ENCODE measurements at places on chromosomes 1 and 21.

- peak; percentile 61 for DNase-seq
Observed at GRCh38 chr1:110780600-110781484, 92.1 kb upstream of the CD53 start.

GRCh38 chr1:89779151-89779940, 41.5 kb upstream of the LRRC8D start:
- DNase-seq = no peak

GRCh38 chr1:156471496-156472490, 28.8 kb downstream of the MEF2D start:
- peak; percentile 93 for DNase-seq

- no peak for DNase-seq
Observed at GRCh38 chr1:78577257-78578100, 42.8 kb upstream of the IFI44L start.

GRCh38 chr1:199858856-199859255, 168.7 kb upstream of the NR5A2 start:
- no peak for DNase-seq

DNA sequence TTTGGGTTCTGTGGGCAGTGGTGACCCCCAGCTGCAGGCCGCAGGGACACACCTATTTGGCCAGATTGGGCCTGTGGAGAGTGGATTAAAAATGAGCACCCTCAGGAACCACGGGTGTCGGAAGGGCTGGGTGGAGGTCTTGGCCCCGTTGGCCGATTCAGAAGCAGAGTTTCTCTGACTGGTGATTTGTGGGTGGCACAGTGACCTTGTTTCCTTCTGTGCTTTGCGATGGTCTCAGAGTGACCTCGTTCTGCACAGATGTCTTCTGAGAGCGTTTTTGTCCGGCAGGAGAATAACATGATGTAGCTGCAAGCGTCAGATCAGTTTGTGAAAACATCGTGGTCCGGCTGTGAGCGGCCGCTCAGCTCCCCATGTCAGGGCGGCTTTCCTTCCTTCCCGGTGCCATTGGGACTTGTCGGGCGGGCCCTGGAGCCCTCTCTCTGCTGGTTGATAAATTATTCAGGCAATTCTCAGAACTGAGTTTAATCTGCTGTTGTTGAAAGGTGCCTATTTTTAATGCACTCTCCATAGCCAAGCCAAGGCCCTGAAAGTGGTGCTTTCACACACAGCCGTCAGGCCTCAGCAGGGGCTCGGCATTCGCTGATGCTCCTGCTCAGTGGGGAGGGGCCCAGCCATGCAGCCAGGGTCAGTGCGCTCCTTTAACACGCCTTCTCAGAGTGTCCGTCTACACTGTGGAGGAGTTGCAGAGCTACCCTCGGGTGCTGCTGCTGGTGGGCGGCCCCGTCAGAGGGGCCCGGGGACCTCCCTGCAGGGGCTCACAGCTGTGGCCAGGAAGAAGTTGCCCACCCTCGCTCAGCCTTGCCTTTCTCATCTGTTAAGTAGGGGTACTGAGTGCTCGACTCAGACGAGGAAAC, 26.8 kb downstream of the TRPM2 start:
- DNase-seq = no peak

DNA sequence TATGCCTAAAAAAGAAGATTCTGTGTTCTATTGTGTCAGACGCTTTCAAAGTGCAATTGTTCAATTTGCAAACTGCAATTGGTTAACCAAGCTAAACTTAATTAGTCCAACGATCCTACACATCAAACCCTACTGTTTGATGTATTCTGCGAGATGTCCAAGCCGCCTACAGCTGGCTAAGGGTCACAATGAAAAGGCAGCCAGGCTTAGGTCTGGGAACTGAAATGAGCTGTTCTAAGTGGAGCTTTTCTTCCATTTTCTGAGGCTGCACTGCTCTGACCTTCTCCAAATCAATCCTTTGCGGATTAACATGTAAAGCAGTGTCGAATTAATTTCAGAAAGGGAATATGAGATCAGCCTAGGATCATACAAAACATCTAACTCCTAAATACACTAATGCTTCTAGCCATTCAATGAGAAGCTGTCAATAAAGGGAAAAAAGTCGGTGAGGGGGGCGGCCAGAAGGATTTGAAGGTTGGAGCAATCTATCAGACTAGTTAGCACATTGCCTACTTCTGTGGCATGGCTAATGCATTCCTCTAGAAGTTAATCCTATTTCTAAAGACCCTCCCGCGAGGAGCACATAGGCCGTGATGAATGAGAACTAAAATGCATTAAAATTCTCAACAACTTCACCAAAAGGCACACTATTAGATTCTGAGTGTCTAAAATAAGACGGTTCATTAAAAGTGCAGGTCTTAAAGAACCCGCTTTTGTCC, 119.0 kb downstream of the SIM2 start:
- no peak for DNase-seq

GRCh38 chr1:105072850-105073249, 1323.2 kb downstream of the AMY1C start:
- no peak for DNase-seq

GRCh38 chr1:36606641-36607262, 124.0 kb upstream of the CSF3R start:
- no peak for DNase-seq

DNA sequence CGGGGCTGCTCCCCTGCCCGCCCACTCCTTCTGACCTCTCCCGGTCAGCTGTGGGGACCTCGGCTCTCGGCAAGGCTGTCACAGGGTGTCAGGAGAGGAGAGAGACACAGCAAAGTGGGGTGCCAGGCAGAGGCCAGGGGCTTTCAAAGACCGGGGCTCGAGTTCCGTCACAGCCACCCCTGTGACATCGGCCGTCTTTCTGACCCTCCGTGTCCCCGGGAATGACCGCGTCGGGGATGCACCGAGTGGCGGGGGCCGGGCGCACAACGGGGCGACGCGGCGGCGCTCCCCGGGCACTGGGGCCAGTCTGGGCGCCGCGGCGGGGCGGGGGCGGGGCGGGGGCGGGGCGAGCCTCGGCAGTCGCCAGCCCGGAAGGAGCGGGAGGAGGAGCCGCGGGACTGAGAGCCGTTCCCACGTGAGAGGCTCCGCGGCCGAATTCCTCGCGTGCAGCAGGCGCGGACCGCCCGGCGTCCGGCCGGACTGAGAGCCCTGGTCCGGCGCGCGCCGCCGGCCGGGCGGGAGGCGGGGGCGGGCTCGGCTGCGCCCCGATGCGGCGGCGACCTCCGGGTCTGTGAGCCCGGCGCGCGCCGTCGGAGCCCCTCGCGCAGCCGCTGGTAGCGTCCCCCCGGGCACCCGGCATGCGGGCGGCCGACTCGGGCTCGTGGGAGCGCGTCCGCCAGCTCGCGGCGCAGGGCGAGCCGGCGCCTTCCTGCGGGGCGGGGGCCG, 229.7 kb upstream of the TMEM51 start:
- peak; percentile 31 for DNase-seq

GRCh38 chr1:26126321-26127084, 14.9 kb downstream of the PDIK1L start:
- no peak for DNase-seq

DNA sequence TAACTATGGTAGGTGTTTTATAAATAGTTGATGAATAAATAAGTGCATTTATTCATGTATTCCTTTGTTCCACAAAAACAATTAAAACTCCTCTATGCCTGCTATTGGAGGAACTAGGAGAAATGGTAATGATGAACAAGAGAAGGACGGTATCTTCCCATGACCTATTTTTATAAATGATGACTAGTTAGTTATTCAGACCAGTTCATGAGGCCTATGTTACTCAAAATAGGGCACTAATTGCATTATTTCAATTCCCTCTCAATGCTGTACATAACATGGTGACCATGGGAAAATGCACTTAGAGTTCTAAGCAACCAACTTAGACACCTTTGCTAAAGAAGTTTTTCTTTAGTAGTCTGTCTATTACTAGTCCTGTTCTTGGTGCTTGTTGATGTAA, 53.1 kb downstream of the XCL1 start:
- no peak for DNase-seq

DNA sequence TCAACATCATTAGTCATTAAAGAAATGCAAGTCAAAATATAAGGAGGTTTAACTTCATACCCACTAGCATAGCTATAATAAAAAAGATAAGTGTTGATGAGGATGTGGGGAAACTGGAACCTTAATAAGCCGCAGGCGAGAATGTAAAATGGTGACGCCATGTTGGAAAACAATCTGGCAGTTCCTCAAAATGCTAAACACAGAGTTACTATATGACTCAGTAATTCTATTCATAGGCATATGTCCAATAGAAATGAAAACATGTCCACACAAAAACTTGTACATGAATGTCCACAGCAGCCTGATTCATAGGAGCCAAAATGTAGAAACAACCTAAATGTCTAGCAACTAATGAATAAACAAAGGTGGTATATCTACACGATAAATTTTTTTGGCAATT, 23.2 kb downstream of the DDX59 start:
- DNase-seq = no peak

DNA sequence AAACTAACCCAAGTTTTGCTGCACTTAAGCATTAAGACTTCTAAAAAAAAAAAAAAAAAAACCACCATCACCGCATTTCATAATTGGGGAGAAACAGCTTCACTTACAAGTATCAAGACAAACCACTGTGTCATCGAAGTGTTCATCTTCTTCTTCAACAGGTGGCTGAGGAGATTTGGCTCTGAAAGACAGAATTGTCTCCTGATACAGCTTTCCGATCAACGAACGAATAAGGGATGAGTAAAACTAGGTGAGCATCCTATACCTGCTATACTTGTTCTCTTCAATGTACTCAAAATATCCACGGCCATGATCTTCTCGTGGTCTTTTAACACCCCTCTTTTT, 2.0 kb downstream of the HNRNPU start:
- DNase-seq = no peak

DNA sequence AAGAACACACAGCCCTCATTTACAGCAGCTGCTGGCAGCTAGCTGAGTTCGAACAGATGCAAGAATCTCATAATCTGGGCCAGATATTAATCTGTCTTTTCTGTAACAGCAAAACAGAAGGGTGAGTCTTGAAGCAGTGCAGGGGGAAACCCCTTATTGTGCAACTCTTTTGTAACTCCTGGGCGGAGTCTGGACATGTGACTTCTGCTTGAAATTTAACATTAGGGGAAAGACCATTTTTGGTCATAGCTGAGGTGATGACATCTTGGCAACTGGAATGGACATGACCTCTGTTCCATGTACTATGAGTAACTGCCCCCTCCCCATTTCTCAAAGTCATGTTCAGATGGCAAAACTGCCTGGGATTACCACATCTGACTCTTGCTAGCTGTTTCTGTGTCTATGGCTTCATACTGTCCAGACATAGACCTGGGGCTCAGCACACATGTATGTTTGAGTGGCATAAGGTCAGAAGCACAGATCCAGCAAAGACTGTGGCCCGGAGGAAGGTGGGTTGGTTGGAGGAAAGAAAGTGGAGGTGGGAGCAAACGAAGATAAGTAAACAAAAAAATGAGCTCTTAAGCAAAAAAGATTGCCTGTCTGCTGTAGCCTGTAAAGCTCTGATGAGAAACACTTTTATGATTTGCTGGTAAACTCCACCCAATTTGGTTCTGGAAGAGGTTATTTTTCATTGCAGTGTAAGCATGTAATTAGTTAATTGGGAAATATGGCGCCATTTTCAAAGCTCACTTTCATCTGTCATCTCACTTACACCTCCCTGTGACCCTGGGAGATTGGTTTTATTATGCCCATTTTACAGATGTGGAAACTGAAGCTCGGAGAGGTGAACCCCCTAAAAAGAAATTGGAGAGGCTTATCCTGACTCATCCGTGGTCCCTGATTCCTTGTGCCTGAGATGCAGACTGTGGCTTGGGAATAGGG, 26.1 kb downstream of the ETS2 start:
- DNase-seq = no peak

DNA sequence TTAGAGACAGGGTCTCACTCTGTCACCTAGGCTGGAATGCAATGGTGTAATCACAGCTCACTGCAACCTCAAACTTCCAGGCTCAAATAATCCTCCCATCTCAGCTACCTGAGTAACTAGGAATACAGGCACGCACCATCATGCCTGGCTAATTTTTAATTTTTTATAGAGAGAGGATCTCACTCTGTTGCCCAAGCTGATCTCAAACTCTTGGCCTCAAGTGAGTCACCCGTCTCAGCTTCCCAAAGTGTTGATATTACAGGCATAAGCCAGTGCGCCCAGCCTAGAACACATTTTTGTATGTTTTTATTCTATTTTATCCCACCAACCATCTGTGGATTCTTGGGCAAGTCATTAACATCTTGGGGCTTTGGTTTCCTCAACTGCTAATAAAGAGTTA, 100.5 kb downstream of the AK5 start:
- DNase-seq = no peak

Measured in COR-L47 (cell line).